ENCODE measurements at places on chromosomes 13 and 19. TPM values are rescaled to one million over a fixed set of nuclear protein-coding genes. Genes with fewer than 3 reads are reported as not detected.

The RFPL4AL1 gene
- polyA plus RNA-seq, result not detected

The CACNA1A gene
- polyA plus RNA-seq, result 1.9 TPM

The SOX1 gene
- polyA plus RNA-seq, result not detected

The POU4F1 gene
- 16.8 TPM for polyA plus RNA-seq

The RAB3A gene
- 4.5 TPM for polyA plus RNA-seq

The ARL11 gene
- polyA plus RNA-seq, result 0.56 TPM

The ZNF816 gene
- 6.4 TPM for polyA plus RNA-seq

DNA sequence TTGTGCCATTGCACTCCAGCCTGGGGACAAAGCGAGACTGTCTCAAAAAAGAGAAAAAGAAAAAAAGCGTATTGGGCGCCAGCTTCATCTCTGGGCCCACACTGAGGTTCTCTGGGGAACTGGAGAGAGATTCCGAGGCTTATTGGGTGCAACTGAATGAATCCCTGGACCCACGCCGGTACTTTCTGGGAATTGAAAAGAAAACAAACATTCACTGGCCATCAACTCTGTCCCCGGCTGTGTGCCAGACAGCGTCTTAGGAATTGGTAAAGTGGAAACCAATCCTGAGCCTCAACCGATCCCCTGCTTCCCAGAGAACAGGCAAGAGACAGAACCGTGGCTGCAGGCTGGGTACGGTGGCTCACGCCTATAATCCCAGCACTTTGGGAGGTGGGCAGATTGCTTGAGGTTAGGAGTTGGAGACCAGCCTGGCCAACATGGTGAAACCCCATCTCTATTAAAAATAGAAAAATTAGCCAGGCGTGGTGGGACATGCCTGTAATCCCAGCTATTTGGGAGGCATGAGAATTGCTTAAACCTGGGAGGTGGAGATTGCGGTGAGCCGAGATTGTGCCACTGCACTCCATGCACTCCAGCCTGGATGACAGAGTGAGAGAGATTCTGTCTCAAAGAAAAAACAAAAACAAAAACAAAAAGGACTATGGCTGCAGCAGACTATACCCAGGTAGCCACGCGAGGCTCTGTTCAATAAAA is 8.6 kb downstream of the ANO8 start:
- DNase-seq, result no peak

DNA sequence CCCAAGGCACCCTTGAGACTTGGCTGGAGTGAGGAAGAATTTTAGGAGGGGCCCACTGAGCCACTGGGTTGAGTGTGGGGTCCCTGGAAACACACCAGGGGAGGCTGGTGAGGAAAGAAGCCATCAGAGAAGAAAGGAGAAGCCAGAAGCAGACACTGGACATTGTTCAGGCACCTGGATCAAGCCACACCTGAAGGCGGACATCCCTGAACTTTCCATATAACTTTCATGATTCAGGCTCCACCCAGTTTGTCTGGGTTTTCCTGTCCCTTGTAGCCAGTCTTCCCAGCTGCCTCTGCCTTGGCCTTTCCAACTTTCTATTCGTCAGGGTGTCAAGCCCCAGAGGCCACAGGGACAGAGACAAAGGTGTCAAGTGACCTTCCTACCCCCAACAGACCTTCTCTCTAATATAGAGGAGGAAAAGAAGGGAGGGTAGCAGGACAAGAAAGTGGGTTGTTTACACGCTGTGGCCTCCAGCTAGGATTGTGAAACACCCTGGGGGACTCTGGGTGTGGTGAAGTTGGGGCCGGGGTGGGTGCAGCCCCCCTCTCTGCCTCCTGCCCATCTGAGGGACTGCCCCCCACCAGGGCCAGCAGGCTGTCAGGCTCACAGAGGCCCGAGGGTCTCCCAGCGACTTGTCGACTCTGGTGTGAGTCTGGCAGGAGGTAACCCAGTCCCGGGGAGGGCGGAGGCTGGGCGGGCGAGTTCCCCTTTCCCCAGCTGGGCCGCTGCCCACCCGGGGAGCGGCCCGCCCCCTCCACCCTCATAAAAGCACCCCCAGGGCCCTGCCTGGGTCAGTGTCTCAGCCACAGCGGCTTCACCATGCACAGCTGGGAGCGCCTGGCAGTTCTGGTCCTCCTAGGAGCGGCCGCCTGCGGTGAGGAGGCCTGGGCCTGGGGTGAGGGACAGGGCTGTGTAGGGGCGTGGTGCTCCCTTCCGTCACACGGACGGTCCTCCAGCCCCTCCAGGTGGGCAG is at the start of gene CFD:
TSS of gene CFD (plus strand) at position 797 of the 976 bp plus-strand sequence. CDS start at position 823, 26 bp downstream.
- DNase-seq, result peak; percentile 32

DNA sequence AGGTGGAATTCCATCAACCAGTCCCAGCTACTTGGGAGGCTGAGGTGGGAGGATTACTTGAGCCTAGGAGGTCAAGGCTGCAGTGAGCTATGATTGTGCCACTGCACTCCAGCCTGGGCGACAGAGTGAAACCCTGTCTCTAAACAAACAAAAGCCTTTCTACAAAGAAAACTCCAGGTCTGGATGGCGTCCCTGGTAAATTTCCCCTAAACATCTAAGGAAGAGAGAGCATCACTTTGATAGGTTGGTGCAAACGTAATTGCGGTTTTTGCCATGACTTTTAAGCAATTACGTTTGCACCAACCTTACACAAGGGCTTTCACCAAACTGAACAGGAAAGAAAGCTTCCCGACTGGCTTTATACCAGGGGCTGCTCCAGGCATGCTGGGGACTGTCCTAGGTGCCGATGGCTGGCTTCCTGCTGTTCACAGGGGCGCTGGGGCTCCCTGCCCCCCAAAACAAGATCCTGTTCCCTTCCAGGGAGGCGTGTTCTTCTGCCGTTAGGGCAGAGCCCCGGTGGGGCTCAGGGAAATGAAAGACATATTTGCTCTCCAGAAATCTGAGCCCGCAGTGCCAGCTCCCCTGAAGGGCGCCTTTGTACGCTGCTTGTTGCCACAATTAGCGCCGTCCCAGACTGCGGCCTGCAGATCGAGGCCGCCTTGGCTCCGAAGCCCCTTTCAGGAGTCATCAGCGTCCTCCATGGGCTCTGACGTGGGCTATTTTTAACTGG is 38.7 kb upstream of the KLF2 start:
- peak; percentile 71 for DNase-seq

- no peak for DNase-seq
These were observed 72.4 kb downstream of the KLF5 start for GRCh38 chr13:73131247-73131646.

GRCh38 chr13:101967216-101967615 is 434.6 kb downstream of the FGF14 start:
- no peak for DNase-seq

DNA sequence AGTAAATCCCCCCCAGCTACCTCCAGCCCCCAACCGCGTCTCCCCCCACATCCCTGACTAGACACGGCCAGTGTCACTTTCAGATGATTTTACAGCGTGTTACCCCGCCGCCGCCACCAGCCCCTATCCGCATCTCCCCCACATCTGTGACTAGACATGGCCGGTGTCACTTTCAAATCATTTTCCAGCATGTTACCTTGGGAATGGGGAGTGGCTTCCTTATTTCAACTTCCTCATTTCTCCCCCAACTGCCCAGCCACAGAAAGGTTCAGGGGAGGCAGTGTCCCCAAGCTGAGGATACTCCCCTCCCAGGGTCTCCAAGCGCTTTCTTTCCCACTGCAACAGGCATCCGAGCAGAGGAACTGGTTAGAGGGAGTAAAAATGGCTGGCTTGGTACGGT is 18.4 kb downstream of the ADGRL1 start:
- no peak for DNase-seq

DNA sequence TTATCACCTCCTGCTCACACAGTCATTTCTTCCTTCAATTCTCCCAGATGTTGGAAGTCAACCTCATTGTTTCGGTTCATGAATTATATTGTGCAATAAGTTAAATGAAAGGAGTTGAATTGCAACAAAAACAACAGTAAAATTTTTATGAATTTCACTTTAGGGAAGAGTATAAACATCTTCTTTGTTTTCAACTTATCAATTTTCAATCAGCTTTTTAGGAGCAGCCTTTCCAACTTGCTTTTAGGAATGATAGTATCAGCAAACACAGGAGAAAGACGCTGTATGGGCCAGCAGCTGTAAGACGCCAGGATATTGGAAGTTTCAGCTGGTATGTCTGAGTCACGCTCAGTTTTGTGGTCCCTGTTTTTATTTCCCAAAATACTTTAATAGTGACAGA is 132.5 kb upstream of the ARGLU1 start:
- no peak for DNase-seq

DNA sequence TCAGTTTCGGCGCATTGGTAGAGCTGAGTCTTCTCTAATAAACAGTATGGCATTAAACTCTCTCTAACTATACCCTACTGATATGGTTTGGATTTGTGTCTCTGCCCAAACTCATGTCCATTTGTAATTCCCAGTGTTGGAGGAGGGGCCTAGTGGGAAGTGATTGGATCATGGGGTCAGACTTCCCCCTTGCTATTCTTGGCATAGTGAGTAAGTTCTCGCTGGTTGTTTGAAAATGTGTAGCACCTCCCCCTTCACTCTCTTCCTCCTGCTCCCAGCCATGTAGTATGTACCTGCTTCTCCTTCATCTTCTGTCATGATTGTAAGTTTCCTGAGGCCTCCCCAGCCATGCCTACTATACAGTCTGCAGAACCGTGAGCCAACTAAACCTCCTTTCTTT is 682.7 kb upstream of the ARGLU1 start:
- DNase-seq, result no peak

DNA sequence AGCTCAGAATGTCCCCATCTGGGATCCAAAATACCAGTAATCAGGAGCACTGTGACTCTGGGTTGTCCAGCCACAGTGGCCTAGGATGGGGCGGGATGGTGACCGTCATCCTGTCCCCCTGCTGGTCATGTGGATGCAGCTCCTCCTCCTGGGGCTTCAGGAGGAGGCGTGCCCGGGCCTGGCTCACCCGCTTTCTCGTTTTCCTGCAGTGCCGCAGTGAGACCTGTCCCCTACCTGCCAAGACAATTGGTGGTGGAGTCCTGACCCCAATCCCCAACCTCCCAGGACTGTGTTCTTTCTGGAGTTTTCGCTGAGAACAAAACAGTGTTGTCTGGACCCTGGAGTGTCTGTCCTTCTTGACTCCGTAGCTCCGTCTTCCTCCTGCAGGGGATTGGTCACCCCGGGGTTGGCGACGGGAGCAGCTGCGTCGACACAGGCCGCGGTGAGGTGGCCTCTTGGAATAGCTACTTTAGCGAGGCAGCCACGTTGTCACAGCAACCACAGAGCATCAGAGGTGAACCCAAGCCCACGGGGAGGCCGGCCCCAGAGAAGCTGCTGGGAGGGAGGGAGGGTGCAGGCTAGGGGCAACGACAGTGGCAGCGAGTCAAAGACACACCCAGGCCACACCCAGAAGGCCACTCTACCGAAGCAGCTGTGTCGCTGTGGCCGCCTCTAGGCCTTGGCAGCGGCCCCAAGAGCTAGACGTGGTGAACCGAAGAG is 10.2 kb upstream of the EMC10 start:
- DNase-seq, result peak; percentile 90

GRCh38 chr19:42450314-42450934 is 7.7 kb upstream of the CXCL17 start:
- peak; percentile 79 for DNase-seq

- DNase-seq, result peak; percentile 30
These were observed 99.4 kb downstream of the MIPEP start for GRCh38 chr13:23789576-23790346.

DNA sequence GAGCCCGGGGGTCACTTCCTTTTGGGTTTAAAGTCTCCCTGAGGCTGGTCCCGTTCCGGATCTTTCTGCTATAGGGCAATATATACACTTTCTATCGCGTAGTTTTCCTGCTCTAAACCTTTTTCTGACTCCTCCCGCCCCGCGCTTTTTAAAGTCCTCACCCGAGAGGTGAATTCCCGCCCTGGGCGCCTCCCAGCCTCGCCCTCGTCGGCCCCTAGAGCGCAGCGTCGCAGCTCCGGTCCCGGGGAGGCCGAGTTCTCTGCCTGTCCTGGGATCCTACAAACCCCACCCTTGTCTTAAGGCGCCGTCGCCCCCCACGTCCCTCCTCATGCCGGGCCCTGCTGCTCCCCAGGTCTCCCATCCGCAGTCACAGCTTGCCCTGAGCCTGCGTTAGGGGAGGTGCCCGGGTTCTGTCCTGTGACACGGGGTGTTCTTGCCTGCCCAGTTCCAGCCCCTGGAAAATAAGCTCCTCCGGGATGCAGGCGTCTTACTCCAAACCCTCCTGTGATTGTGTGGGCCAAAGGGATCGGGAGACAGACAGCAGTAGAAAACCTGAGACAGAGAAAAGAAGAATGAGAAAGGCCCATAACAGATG is 491 bp downstream of the ZNF525 start:
- no peak for DNase-seq

DNA sequence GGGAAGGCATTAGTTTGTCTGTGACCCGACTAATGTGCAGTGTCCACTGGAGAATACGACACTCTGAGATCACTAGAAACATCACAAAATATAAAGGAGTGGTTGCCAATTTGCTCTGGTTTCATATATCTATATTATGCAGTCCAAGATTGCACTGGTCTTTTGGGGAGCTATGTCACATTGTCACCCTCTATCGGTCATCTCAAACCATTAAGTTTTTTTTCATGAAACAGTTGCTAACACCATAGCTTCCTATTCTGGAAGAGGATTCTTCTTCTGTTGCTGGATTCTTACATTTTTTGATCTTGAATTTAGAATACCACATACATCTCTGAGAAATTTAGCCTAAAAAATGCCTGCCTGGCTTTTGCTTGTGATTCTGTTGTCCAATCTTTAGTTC is 168.6 kb downstream of the LACC1 start:
- no peak for DNase-seq

DNA sequence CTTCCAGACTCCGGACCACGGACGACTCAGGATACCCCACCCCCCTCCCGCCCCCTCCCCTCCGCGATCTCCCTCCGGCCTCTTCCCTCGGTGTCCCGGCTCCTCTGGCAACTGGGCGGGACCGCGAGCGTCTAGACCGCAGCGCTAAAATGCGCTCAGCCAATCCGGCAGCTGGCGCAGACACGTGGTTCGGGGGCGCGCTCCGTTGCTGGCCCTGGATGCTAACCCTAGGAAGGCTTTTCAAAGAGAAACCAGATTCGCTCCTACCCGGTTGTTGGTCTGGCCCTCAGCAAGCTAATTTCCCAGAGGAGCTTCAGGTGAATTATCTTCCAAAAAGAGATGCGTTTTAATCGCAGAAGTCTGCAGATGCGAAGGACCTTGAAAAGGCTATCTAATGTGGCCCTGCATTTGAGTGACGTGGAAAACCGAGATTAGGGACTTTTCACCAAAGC is at the start of gene DZIP1:
TSS of gene DZIP1 (minus strand) at position 106 of the 452 bp plus-strand sequence. CDS start 2,677 bp downstream, outside the sequence.
- DNase-seq, result peak; percentile 95

GRCh38 chr13:111007209-111007608 is 92.3 kb upstream of the ANKRD10 start:
- DNase-seq, result no peak

GRCh38 chr19:48914181-48914580 is 14.1 kb downstream of the NUCB1 start:
- DNase-seq, result no peak

- no peak for DNase-seq
These were observed 109.4 kb downstream of the CRYL1 start for GRCh38 chr13:20416223-20416745.

Measured in muscle of leg (tissue), 16 donors.